NCI-H2081 (cell line): ENCODE measurements at places on chromosomes 5 and 9.

DNA sequence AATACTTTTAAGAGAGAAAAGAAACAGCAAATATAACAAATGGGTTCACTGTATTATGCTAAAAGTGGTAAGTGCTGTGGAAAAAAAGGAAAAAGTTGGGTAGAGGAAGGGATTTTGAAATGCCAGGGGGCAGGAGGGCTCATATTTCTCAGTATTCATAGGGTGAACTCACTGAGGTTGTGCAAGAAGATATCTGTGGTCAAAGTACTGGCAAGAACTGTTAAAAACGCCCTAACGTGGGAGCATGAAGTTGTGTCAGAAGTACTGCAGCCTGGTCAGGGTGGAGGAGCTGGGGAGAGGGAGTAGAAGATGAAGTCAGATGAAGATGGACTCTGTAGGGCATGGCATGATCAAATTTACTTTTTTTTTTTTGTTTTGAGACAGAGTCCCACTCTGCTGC is 31.2 kb upstream of the SLC28A3 start:
- no peak for DNase-seq

DNA sequence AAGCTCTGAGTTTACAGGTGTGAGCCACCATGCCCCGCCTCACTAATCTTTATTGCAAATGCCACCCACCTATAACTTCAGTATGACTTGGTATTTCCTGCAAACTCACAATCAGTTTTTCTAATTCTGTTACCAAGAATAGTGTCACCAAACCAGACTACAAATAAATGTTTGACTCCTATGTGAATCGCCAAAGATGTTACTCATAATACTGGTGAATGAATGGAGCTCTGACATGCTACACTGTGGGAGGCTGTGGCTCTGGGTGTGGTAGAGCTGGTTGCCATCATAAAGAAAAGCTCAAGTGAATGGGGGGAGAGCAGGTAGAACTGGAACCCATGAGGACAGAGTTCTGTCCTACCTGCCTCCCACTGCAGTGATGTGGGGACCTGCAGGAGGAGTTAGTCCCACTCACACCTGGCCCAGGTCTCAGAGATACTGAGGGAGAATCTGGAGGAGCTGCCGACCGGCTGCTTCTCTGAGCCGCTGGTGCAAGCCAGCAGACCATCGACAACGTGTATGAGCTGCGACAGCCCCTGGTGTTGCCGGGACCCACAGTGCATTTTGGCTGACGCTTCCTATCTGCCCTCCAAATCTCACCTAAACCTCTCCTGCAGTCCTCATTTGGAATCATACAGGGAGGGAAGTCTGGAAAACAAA is 95.7 kb downstream of the ENTREP1 start:
- DNase-seq, result no peak

DNA sequence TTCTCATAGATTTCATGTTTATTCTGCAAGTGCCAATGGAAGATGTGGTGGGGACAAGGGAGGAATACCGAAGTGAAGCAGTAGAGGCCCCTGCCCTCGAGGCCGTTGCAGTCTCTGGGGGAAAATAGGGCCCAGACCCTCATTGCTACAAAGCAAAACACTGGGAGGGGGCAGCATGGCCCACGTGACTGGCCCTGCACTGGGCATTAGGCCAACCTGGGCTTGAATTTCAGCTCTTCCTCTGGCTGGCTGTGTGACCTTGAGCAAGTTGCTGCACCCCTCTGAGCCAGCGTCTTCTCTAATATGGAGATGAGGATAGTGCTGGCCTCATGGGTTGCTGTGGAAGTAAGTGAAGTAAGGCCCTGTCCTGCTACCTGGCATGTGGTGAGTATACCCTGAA is 709 bp upstream of the SYNPO start:
- no peak for DNase-seq

DNA sequence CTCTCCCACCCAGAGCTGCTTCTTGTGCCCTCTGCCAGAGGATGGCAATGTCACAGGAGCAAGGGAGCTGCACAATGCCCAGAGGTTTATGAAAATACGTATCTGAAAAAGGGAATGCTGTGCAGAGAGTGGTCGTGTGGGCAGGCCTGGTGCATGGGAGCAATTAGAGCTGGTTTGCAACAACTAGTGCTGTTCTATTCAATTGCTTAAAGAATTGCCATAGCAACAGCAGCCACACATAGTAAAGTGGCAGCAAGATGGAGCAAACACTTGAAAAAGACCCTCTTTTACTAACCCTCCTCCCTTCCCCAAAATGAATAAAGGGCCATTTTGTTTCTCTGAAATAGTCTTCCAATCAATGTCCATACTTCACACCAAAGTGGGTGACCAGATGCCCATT is 166.3 kb downstream of the CRB2 start:
- no peak for DNase-seq

DNA sequence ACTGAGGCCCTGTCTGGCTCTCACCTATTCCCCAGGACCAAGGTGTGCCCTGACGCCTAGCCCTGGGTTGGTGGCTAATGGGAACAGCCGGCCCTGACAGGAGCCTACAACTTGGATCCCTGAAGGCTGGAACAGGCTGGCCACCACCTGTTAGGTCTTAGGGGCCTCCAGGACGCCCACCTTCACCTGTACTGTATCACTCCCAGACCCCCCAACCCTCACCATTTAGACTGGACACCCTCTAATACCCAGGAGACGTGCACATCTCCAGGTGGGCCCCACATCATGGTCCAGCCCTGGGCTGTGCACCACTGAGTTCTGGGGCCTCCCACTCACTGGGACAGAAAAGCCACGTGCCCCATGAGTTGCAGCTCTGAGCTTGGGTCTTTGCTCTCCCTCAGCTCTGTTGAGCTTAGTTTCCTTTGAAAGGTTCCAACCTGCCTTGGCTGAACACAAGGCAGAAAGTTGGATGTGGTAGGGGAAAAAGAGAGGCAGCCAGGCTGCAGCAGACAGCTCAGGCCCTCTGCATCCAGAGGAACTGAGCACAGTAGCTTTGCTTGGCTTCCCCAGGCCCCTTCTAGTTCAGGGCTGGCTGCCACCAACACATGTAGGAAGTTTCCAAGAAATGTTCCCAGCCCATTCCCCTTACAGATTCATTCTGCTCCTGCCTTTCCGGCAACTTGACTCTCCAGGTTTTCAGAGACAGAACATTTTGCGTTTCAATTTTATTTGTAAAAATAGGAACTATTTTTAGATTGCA is 116.8 kb upstream of the TBC1D2 start:
- DNase-seq, result no peak

- peak; percentile 70 for DNase-seq
These were observed at the start of gene MAP1B for GRCh38 chr5:72107131-72107900. TSS of gene MAP1B (plus strand) at chr5:72107475. CDS start at chr5:72107532, 57 bp downstream.

DNA sequence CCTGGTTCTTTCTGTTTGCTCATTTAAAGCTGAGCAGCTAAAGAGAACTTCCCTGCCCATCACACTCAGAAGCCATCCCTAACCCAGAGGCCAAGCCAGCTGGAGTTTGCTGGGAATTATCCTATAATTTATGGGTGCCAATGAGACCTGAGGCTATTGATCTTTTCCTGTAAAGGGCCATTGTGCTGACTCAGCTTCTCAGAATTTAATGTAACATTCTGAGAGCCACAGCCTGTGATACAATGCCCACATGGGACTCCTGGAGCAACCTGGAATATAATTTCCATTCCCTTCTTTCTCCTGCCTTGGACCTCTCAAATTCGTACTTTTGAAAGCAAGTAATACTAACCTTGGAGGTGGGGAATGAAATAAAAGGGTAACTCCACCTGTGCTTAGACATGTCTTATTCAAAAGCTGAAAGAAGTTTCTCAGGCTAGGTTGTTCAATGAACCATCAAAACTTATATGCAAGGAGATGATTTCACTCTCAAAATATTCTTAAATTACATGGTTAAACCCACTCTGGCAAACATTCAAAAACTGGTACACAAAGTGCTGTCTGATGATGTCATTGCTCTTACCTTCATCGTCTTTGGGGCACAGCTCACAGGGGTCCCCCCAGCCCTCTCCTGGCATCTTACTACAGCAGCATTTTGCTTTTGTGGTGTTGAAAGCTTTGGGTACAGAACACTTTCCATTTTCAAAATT is 206.7 kb downstream of the SLC12A2 start:
- peak; percentile 8 for DNase-seq

DNA sequence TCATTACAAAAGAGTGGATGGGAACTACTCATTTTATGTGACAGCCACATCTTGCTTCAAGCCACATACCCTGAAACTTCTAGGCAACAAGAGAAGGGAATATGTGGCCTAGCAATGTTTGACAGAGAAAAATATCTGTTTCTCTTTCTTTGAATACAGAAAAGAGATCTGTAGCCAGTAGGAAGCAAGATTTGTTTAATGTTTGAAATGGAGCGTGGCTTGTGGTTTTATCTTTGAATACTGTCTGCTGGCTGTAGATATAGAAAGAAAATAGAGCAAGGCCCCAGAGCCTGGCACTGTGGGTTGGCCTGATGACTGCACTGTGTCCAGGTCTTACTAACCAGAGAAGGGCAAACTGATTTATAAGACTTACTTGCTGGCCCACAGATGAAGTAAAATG is 133.8 kb downstream of the ARHGEF28 start:
- no peak for DNase-seq

- no peak for DNase-seq
These were observed 121.0 kb upstream of the CCDC180 start for GRCh38 chr9:97186493-97186892.

DNA sequence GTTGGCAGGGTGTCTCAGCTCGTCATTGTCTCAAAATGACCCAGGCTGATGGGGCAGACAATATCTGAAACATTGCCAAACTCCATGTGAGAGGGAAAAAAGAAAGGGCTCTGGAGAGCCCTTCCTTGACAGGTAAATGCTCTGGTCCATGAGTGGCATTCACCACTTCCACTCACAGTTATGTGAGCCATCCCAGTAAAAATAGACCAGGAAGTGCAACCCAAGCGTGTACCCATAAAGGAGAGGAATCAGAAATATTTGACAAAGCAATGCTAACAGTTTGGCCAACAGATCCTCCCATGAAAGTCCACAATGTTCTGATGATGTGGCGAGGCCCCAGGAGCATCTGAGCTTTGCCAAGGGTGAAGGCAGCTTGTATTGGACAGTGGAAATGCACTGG is 49.4 kb downstream of the ASTN2 start:
- no peak for DNase-seq

DNA sequence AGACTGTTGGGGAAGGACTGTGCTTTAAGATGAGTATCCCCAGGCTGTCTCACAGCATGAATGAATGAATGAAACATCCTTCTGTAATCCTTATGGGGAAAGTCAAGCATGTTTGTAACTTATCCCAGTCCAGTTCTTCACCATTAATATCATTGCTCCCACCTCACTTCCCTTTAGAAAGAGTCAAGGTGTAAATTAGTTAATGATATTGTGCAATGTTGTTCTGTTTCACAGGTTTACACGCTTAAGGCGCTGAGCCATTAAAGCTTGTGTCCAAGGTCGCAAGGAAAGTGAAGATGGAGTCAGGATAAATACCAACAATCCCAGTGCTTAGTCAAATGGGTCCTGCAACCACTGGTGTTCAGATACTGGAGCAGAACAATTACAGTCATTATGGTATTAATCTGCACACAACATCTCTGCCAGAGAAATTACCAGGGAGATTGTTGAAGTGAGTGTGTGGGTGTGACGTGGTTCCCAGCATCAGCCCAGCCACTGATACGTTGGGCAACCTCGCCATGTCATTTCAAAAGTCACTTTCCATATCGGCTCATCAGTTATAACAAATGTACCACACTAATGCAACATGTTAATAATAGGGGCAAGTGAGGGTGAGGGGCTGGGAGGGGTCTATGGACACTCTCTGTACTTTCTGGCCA is 1.5 kb upstream of the MYO10 start:
- DNase-seq, result no peak

- DNase-seq, result no peak
These were observed 38.6 kb downstream of the HMGCS1 start for GRCh38 chr5:43274435-43275114.

DNA sequence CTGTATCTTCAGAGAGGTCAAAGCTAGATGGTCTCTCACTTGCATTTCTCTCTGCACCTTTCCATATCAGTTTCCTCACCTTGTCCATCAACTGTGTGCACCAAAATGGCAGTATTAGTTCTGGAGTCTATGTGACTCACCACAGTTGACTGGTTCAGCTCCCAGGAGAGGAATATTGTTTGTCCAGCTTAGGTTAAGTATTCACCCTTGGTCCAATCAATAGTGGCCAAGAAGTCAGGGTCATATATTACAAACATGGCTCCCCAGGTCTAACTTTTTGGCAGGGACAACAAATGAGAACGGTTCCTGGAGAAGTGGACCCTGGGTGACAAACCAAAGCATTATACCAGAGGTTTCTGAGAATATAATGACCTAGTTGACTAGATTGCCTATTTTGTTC is 24.9 kb upstream of the CDC23 start:
- DNase-seq, result no peak

DNA sequence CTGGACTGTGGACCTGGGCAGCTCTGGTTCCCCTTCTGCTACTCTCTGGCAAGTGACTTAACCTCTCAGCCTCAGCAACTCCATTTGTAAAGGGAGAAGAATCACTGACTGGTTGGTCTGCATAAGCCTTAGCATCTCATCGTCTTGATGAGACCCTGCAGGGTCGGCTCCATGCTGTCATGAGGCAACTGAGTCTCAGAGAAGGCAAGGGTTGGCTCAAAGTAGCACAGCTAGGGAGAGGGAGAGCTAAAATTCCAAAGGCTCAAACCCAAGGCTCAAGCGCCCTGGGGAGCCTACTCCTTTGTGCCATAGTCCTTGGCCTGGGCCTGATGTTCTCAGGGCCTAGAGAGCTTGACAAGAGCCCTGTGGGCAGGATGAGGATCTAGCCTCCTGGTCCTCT is 4.5 kb downstream of the FGFR4 start:
- no peak for DNase-seq

GRCh38 chr5:144183254-144183889 is 12.7 kb downstream of the KCTD16 start:
- DNase-seq, result no peak

- no peak for DNase-seq
These were observed 63.7 kb downstream of the CXXC5 start for GRCh38 chr5:139711906-139712224.

- peak; percentile 51 for DNase-seq
These were observed at the start of gene PTGS1 for GRCh38 chr9:122370869-122371755. TSS of gene PTGS1 (plus strand) at chr9:122371024. CDS start at chr9:122371085, 61 bp downstream.

DNA sequence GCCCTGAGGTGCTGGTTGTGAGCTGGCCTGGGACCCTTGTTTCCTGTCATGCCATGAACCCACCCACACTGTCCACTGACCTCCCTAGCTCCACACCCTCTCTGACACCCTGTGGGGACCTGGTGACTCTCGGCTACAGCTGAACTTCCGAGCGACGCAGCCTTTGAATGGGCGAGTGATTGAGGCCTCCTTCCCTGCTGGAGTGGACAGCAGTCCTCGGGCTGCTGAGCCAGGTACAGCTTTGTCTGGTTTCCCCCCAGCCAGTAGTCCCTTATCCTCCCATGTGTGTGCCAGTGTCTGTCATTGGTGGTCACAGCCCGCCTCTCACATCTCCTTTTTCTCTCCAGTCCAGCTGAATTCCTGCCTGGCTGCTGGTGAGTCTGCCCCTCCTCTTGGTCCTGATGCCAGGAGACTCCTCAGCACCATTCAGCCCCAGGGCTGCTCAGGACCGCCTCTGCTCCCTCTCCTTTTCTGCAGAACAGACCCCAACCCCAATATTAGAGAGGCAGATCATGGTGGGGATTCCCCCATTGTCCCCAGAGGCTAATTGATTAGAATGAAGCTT is 6.1 kb downstream of the CA9 start:
- DNase-seq, result no peak

GRCh38 chr5:142287096-142287972 is 37.5 kb downstream of the SPRY4 start:
- no peak for DNase-seq

GRCh38 chr9:93117924-93118862 is 15.9 kb downstream of the NINJ1 start:
- no peak for DNase-seq
